Head of caudate nucleus (tissue), 42 donors: ENCODE measurements at places on chromosomes 1 and 21.

DNA sequence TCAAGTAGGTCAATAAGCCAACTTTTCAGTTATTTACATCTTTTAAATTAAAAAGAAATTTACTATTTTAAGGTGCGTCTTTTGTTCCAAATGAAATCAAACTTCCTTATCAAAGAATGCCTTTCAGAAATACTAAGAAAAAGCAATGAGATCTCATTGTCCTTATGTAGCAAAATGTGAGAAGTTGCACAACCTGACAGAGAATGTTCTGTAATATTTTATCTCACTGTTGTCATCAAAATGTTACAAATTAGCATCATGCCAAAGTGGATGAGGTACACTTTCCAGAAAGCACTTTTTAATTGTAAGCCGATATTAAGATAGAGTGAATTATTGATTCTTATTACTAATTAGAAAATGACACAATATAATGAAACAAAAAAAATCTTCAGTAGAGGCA lies 50.4 kb downstream of the KCNT2 start:
- no peak for DNase-seq

- no peak for DNase-seq
These were observed 20.9 kb upstream of the PDXK start for GRCh38 chr21:43697758-43698643.

DNA sequence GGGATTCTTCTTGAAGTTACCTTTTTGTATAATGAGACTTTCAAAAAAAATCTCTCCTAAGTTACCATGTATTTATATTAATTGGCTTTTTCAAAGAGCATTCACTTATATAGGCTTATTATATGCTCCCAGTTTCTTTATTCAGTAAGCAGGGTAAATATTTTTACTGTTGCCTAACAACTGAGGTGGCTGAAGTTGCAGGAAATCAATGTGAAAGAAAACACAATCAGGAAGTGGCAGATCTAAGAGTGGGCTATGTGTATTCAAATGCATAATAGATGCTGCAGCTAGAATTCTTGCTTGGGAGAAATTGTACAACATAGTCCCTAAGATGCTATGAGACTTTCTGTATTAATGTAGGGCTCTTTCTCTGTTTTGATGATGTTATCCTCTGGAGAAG lies 606.9 kb downstream of the NUF2 start:
- DNase-seq = no peak

GRCh38 chr1:105793536-105794146 lies 1262.8 kb upstream of the PRMT6 start:
- peak; percentile 11 for DNase-seq

GRCh38 chr1:199124351-199124750 lies 485.5 kb downstream of the PTPRC start:
- no peak for DNase-seq

GRCh38 chr21:35525443-35525842 lies 476.3 kb upstream of the RUNX1 start:
- no peak for DNase-seq

GRCh38 chr1:212760126-212760823 lies 31.3 kb downstream of the NSL1 start:
- no peak for DNase-seq

GRCh38 chr1:158161446-158161845 lies 19.2 kb upstream of the CD1D start:
- no peak for DNase-seq

- DNase-seq = no peak
These were observed 64.1 kb upstream of the TBX15 start for GRCh38 chr1:119052267-119052666.

GRCh38 chr1:226882187-226882586 lies 11.8 kb downstream of the PSEN2 start:
- DNase-seq = no peak
